ENCODE measurements at places on chromosomes 6 and 20.

- DNase-seq: no peak
These were observed 2.3 kb downstream of the BMP7 start for GRCh38 chr20:57263801-57264792.

DNA sequence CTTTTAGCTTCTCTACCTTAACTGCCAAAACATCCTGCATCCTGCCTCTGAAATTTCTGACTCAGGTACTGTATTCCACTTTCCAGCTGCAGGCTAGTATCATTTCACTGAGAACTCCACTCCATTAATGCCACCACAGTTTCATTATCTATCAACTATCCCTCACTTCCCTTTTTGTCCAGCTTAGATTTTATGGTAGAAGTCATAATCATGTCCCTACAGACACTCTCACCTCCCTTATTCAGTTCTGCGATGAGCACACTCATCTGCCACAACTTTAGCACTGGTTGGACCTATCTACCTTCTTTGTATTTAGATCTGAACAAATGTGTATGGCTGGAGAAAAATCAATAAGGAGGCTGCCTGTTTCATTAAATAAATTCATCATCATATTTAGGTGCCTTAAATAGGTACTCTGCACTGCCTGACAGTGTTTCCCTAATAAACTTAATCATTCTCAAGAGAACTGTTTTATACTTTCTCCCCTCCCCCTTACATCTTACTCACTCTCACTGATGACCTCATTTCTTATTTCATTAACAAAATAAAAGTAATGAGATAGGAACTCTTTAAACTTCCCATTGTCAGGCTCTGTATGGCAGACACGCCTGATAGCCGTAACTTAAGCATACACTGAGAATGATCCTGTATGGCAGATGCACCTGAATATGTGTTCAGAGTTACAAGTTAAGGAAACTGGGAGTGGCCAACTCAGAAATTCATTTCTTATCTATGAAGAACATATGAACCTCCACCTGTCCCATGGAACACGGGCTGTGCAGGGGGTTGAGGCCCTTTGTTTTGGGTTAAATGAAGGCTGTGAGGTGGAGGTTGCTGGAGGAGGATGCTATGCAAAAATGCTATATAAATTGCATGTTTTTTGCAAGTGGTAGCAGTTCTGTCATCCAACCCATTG is 95.3 kb upstream of the MAN1A1 start:
- DNase-seq: no peak

DNA sequence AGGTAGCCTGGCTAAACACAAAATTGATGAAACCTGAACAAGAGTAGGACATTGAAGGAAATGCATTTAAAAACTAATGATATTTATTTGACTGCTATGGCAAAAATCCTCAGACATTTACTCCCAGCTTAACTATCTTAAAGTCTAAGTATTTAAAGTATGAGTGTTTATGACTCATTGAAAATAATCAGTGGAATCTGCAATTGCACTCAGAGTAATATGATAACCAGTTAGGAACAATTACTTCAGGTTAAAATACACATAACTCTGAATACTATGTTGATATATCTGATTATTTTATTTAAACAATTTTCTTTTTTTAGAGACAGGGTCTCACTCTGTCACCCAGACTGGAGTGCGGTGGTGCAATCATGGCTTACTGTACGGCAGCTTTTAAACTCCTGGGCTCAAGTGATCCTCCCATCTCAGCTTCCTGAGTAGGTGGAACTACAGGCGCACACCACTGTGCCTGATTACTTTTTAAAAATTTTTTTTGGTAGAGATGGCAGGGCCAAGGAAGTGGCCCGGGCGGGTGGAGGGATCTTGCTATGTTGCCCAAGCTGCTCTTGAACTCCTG is 43.9 kb downstream of the FILIP1 start:
- no peak for DNase-seq

DNA sequence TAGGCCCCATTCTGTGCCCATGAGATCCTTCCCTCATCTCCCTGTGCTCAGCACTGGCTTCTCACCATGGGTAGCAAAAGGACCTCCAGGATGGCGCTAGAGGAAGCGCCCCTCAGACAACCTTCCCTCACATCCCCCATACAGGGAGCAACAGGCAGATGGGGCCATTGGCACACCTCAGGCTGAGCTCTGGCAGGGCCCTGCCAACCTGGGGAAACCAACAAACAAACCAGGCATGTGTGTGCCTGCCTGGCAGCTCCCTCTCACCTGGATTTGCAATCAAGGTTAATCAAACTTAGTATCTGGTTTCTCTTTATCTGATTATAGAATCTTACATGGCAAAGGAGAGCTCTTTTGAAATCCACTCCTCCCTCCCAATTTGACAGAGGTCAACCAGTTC is 134.9 kb downstream of the SLC23A2 start:
- DNase-seq: no peak

GRCh38 chr6:36141961-36142360 is 11.6 kb downstream of the MAPK13 start:
- DNase-seq: no peak

- no peak for DNase-seq
These were observed 165.0 kb downstream of the TBC1D7 start for GRCh38 chr6:13163161-13163944.

GRCh38 chr20:56200456-56200855 is 48.1 kb upstream of the MC3R start:
- no peak for DNase-seq

DNA sequence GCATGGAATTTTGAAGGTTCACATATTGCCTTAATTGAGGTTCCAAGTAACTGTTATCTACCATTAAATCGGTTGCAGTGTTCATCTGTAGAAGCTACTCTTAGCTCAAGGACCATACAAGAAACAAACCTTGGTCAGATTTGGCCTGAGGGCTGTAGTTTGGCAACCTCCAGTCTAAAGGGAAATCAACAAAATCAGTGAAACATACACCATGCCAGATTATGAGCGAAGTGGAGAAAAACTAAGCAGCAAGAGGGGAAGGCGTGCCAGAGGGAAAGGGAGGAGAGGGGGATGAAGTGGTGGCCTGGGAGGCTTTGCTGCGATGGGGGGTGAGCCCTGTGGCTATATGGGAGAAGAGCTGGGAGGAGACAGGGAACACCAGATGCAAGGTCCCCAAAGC is 8.8 kb upstream of the SNAI1 start:
- DNase-seq: no peak

DNA sequence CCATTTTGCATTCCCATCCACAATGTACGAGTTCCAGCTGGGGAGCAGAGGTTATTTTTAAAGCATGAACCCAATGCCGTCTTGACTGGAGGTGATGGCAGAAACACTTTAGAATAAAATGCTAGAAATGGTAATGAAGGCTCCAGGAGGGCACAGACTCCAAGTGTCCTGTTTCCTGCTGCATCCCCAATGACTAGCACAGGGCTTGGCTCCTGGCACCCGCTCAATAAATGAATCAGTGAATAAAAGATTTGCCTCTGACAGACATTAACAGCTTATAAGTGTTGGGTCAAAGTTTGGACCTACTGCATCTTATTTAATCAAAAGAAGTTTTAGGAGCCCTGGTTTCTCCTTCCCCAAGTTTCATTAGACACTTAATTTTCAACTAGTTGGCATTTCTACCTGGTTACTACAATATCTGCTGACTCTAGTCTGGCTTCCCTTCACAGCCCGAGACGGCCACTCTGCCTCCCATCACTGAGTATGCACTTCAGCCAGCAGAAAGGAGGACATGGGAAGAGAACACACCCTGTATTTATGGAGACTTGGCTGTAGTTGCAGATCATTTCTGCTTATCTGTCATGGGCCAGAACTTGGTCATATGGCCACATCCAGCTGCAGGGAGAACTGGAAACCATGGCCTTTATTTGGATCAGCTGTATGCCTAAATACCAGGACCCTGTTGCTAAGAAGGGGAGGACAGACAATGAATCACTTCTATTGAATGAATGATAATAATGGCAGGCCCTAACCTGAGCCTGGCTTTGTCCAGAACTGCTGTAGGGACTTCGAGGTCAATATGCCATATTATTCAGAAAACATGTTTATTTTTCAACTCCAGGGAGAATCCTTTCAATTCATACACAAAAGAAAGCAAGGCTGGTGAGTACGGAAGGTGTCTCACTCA is 63.1 kb downstream of the TTI1 start:
- no peak for DNase-seq

DNA sequence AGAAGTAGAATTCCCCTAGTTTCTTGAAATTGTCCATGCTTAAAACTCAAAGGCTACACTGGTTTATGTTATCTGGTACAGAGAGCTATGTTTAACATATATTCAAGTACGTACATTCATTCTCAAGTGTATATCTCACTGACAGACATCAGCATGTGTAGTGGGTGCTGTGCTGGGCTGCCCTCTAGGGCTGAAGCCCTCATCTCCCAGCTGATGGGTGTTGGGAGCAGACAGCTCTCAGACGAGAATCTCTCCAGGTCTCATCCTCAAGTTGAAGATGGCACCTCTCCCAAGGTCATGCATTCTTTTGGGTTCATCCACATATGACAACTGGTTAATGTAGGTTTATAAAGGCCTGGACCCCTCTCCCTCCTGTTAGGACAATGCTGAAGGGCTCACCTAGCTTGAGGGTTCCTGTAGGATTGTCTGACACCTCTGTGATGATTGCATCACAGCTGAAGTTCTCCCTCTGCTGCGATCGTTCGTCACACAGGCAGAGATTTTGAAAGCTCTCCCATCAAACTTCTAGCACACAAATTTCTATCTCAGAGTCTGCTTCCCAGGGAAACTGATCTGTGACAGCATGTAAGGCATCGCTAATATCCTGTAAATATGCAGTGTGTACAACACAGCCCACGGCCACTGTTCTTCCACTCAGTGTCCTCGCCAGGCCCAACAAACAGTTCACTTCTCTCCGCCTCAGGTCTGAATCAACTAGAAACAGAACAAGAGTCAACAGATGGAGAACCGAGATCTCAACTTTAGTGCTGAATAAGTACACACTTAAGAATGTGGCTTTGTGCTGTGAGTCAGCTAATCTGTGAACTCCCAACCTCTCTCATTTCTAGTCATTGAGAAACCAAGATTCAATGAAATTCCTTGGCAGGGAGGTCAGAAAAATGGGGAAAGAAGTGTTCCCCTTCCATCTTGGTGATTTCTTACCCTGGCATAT is 43.2 kb downstream of the PREP start:
- no peak for DNase-seq

DNA sequence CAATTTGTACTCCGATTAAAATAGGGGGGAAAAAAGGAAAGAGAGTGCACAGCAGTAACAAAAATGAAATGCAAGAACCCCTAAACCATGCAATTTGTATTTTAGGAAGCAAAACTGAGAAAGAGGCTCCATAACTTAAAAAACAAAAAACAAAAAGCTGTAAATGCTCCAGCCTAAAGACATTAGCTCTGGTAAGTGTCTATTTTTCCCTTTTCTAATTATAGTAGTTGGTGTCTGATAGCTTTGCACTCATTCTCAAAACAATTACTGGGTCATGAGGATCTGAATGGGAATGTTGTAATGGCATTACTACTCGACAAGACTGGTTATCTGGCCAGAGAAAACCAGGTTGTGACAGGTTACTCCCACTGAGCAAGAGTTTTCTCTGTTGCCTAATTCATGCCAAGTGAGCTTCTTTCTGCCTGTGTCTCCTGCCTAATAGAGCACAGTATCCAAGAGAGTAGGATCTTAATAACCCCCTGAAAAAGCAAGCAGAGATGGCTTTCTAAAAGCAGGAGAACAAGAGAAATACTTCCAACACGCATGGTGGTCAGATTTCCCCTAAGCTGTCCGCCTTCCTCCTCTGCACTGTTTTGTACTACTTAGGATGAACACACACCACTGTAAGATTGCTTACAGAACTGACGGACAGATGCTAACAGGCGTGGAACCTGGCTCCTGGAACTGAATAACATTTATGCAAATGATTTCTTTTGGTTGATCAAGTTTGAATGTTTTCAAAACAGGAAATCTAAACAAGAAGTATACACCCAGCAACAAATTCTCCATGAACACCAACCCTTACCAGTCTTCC is 86.4 kb downstream of the FKBP5 start:
- no peak for DNase-seq

DNA sequence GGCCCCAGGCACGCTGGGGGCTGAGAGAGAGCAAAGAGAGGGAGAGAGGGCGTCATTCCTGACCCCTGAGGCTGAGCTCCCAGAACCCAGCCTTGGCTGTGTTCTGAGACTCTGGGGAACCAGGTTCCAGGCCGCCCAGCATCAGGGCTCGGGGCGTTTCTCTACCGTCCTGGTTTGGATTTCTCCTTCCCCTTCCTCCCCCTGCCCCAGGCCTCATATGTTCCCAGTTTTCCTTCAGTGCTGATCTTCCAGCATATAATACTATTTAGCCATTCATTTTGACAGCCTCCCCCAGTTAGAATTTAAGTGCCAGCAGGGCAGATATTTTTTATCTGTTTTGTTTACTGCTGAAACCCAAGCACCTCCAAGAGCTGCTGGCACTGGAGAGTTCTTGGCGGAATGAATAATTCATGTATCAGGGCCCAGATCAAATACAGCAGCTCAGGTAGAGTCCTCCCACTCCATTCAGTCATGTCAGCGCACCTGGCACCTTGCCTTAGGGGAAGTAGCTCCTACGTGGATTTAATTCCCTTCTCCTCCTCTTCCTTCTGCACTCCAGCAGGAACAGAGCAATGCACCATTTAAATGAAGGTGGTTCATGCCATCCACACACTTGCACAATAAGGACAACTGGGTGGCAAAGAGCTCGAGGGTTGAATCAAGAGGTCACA is 23.4 kb upstream of the FRMD1 start:
- no peak for DNase-seq

GRCh38 chr20:41268402-41268801 is 49.1 kb downstream of the ZHX3 start:
- DNase-seq: no peak

DNA sequence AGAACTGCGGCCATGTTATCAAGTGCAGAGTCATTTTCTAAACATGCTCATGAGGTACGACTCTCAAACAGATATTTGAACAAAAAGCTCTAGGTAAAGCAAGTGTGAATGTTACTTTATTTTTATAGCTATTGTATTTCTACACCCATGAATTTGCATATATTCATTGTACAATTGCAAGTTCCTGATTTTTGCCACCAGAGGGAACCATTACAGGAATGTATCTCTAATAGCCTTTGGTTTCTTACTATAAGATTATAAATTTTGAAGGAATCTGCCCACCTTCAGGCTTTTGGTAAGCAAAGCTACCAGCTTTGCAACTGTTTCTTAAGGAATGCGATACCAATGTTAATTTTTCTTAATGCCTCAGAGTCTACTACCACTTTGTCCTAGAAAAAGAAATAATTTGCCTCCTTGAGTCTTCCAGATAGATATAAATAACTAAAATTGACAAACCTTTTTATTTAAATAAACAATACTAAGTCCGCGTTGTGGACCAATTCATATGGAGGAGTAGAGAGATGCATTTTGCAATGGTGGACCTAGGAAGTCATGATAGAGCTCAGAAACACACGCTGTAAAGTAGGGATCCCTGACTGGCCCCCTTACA is 125.4 kb upstream of the SAMD5 start:
- no peak for DNase-seq

Data from effector memory CD8-positive, alpha-beta T cell (primary cell).